ENCODE measurements at places on chromosomes 11 and 22.
A peak's percentile ranks its signal among the peaks of the same experiment; 100 is the strongest.

- DNase-seq = no peak
Measured at GRCh38 chr11:133889893-133890292, 44.6 kb upstream of the SPATA19 start.

DNA sequence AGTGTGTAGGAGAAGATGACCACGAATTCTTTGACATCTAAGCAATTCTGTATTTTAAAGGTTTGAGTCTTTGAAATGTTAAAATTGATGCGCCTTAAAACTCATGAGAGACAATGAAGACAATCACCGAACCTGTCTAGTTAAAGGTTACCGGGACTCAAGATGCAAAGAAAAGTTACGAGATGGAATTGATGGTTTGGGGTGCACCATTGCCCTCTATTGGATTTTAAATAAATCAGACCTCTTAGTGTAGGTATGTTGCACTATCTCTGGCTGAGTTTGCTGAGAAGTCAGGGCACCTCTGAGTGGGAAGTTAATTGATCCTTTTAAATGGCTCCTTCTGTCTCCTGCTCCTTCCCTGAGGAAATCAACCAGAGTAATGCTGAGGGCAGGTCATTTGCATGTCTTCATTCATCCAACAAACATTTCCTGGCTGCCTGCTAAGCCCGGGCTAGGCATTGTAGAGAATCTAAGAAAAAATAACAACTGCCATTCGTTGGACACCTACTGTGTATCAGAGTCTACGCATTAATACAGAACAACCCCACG is 19.4 kb upstream of the TMA7B start:
- DNase-seq = no peak

DNA sequence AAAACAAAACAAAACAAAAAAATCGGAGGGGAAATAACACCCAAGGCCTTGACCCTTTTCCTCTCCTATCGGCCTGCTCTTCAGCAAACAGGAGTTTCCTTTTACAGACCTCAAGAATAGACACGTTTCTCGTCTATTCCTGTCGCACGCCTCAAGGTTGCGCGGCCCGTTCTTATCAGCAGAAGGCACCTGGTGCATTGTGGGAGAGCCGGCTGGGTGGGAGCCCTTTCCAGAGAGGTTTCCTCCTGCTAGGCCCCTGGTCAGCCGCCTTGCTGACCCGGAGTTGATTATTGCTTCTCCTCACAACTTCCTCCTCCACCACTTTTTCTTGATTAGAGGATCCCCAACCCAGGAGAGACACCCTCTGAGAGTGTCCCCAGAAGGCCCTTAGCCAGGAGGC is 497.3 kb downstream of the MIAT start:
- no peak for DNase-seq

DNA sequence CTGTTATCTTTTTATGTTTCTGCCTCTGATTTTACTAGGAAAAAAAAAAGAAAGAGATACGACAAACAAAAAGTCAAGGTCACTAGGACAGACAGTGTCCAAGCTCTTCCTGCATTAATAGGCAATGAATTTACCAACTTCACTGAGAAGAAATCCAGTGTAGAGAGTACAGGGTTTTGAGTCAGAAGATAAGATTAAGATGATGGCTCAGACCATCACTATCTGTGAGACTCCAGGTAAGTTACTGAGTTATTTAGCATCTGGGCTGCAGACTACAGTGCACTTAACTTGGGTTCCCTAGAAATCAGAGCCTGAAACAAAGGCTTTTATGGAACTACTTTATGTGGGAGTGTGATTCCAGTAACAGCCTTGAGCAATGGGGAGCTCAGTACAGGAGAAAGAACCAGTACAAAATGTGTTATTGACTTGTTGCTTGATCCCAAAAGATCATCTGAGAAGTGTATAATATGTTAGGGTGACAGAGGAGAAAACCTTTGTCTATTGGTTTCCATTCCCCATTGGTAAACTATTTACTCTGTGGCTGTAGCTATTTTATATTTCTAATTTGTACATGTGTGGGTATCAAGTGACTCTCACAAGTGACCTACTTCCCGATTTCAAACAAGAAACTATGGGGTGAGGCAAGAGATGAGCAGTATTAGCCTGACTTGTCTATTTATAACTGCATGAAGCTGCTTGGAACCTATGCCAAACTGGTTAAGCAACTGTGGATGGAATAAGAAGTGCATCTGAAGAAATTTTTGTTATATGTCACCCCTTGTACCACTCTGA is 395.8 kb downstream of the RAB38 start:
- DNase-seq = no peak

DNA sequence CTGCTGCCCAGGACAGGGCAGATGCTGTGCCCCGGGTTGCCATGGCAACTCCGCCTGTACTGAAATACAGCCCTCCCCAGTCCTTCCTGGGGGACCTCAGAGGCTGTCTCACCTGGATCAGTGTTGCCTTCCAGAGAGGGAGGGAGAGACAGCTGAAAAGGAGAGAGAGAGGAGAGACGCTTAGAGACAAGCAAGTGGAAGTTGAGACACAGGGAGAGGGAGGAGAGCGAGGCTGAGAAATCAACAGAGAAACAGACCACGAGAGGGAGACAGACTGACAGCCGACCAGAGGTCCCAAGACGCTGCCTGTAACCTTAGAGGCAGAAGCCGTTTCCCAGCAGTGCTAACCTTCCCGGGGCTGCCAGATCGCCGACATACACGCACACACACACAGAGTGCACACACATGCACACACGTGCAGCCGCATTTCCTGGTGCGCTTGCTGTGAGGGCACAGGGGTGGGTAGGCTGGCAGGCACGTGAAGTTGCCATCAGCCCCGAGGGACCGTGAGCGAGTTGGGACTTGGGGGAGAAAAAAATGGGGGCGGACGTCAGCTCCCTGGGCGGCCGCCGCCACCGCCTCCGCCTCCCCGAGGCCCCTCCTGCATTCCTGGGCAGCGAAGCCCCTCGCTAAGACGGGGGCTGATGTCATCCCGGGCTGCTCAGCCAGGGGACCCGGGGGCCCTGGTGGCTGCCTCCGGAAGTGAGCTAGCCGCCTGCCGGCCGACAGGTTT is 88.6 kb upstream of the CRYBB3 start:
- DNase-seq = peak; percentile 77

GRCh38 chr11:16817351-16817750 is 78.9 kb downstream of the C11orf58 start:
- no peak for DNase-seq

GRCh38 chr11:92766698-92767097 is 202.8 kb upstream of the MTNR1B start:
- peak; percentile 24 for DNase-seq

DNA sequence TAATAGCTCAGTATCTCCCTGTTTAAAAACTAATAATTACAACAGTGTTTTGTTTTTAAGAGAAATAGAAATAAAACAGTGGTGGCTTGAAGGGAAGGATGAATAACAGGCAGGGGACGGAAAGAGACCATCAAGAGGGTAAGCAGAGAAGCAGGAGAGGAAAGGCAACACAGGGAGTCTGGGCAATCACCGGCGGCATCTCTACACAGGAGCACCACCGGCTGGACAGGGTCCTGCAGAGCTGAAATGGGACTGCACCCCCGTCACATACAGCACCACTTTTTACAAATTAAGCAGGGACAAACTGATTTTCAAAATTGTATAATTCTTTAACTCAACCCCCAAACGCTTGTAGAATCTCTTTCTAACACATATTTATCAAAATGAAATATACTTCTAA is 18.4 kb downstream of the PHF21A start:
- DNase-seq = no peak

DNA sequence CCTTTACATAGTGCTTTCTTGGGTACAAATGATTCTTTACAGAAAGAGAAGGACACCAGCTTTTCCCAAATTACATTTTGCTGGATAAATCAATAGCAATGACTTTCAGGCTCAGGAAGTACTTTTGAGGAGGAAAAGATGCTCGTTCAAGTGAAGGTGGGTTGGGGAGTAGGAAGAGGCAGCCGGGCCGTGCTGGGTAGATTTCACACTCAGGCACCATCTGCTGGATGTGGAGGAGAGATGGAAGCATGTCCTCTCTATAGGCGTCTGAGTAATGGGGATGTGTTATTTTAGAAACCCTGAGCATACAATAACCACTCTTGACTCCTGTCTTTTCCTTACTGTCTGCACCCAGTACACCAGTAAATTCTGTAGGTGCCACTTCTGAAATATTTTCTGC is 152.3 kb upstream of the LARGE1 start:
- DNase-seq = no peak
